ENCODE measurements at places on chromosomes 6 and 20.

DNA sequence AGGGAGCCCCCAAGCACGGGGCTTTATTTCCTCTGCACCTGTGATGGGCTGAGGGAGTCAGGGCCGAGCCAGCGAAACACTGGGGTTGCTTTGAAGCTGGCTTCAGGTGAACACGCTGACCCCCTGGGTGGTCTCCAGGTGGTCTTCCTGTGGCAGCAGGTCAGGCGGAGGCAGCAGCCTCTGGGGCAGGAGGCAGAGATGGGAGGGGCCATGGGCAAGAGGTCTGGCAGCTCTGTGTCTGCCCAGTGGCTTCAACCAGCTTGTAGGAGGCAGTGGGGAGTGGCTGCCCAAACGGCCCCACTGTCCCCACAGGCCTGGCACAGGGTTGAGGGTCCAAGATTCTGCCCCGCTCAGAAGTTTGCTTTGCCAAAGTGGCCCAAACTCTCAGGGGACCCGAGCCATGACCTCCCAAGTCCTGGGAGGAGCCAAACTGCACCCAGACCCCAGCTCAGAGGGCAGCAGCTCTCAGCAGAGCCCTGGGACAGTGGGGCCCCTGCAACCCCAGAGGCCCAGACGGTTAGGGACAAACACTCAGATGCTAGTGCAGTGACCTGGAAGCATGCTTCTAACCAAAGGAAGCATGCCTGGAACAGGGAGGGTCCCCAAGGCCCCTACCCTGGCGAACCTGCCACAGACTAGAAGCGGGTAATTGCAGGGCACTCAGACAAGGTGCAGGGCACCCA, 15.3 kb downstream of the NTSR1 start:
- no peak for DNase-seq

- no peak for DNase-seq
Measured at GRCh38 chr6:126534401-126534800, 194.5 kb downstream of the CENPW start.

DNA sequence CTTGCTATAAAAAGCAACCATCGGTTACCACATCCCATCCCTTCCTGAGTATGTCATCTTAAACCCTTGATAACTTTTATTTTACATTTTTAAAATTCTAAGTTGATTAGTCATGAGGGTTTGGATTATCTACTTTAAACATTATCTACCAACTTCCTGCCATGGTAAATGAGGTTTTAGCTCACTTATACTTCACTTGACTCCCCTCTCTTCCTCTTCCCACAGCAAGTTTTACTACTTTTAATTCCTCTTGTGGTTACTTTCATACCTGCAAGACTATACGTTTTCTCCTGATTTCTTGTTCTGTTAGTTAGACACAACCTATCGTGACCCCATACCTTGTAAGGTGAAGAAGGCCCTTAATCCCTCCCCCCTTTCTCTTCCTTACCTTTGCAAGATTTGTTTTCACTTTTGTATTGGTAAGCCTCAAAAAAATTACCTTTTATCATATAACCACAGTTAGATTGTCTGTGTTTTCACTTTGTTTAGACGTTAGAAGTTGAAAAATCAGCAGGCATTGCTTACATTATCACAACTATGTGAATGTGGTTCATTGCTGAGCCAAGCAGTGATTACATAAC, 60.1 kb upstream of the OGFRL1 start:
- no peak for DNase-seq

DNA sequence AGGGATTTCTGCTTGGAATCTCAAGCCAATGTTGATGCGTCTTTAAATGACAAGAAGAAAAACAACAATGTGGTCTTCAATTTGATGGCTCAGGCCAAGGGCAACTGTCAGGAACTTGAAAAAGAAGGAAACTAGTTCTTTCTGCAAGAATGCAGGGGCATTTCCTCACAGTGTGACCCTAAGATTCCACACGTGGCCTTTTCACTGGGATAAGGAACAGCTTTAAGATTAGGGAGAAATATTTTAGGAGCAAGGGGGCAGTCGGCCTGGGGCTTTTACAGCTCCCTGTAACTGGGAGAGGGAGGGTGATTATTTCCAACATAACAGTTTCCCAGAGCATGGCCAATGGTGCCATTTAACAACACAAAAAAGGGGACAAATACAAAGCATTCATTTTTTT, 39.4 kb upstream of the MRPS10 start:
- no peak for DNase-seq

GRCh38 chr6:3277851-3278416, 19.2 kb downstream of the PSMG4 start:
- no peak for DNase-seq

DNA sequence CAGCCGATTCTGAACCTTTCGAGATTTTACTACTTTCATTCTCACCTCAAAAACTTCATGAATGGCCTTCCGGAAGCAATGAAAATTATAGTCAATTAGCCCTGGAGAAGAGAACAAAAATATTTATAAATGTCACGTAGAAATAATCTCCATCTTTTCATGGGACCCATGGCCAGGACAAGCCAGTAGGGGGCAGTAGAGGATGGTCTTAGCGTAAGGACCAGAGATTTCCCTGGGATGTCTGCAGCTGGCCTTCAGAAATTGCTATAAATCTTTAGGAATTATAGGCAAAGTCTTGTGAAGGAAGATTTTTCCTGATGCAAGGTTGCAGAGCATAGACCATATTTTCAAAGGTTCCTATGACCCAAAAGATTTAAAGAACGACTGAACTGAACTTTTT, 15.6 kb upstream of the UBE2J1 start:
- peak; percentile 31 for DNase-seq

DNA sequence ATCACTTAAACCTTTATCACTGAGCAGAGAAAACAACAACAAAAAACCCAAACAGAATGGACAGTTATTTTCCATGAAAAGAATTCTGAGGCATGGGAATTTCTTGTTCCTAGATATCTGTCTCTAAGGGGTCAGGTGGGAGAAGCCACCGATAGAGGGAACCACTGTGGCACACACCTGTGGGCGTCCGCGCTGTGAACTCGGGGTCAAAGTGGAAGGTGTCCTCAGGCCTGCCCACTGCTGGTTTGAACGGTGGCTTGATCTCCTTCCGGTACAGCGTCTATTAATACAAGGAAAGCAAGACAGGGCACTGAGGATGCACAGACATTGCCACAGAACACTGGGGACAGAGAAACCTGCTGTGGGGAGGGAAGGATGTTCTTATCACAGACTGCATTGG, 76.5 kb upstream of the MPC1 start:
- DNase-seq = no peak

GRCh38 chr20:47727170-47727880, 58.0 kb downstream of the SULF2 start:
- DNase-seq = no peak

DNA sequence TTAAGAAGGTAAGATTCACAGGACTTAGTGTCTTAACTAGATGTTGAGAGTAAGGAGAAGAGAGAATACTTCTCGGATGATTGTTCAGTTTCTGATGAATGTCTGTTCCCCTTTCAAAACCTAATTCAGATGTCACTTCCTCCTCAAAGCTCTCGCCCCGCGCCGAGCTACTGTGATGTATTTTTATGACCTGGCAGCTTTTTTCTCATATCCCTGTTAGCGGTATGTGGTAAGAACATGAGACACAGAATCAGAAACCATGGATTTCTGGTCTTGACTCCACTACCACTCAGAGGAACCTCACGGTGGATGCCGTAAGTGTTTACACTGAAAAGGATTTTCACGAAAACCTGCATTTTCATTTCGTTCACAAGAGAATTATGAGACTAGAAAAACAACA, 48.4 kb downstream of the CEP43 start:
- no peak for DNase-seq

DNA sequence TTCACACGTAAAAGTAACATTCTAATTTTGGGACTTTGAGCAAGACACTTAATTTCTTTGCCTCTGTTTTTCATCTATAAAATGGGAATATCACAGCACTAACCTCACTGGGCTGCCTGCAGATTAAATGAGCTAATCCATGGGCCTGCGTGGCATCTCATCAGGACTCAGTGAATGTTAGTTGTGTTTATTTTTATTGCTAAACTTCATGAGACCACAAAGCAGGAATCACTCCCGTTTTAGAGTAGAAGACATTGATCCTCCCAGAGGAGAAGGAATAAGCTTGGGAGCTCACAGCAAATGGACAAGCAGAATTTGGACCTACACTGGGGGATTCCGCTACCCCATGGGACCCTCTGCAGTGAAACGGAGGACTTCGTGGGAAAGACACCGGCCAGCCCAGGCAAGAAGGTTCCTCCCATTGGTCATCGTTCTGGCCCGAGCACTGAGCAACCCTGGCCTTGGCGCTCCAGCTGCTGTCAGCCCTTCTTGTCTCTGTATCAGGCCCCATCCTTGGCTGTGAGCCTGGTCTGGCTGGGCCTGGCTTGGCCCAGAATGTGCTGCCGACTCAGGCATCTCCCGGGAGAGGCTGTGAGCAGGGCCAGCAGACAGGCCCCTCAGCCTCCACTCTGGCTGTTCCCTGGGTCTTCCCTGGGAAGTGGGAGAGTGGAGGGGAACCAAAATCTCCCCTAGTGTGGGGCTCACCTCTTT, 79.8 kb downstream of the NFATC2 start:
- no peak for DNase-seq

GRCh38 chr6:77638129-77638830, 14.6 kb upstream of the MEI4 start:
- no peak for DNase-seq

- no peak for DNase-seq
Measured at GRCh38 chr6:55009131-55009530, 162.6 kb downstream of the FAM83B start.

GRCh38 chr6:143867236-143867635, 3.0 kb downstream of the ZC2HC1B start:
- no peak for DNase-seq

GRCh38 chr6:108117427-108118358, 43.2 kb upstream of the OSTM1 start:
- no peak for DNase-seq

DNA sequence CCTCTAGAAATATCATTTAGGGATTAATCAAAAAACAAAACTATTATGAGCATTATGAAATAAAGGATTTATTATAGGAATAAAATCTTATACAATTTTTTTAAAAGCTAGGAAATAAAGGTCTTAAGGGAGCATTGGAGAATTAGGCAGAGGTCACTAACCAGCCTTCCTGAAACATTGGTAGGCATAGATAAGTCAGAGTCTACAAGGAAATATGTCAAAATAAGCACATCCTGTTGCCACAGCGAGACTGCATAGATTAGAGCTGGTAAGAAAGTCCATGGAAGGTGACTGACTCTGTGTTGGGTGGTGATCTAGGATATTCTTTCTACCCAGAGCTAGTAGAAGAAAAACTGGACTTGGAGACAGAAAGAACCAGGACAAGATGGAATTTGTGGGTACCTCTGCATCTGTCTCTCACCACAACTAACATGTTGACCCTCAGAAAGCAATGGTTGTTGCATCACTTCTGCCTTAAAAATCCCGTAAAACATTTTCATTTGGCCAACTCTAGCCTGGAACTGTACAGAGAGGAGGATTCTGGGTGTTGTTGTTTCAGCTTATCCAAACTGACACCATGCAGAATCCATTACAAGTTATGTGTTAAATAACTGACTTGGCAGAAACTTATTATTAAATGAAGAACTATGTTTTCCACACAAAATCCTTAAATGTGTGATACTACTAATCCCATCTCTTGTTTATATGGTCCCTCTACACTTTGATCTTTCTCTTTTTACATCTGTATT, 77.1 kb downstream of the FBXO5 start:
- no peak for DNase-seq

- DNase-seq = no peak
Measured at GRCh38 chr6:137536104-137536773, 42.0 kb upstream of the OLIG3 start.

- no peak for DNase-seq
Measured at GRCh38 chr6:79911992-79912391, 35.4 kb downstream of the ELOVL4 start.

- no peak for DNase-seq
Measured at GRCh38 chr20:63821811-63822210, 9.3 kb downstream of the ZBTB46 start.
